ENCODE measurements at places on chromosomes 2 and 18.
A peak's percentile ranks its signal among the peaks of the same experiment; 100 is the strongest.

DNA sequence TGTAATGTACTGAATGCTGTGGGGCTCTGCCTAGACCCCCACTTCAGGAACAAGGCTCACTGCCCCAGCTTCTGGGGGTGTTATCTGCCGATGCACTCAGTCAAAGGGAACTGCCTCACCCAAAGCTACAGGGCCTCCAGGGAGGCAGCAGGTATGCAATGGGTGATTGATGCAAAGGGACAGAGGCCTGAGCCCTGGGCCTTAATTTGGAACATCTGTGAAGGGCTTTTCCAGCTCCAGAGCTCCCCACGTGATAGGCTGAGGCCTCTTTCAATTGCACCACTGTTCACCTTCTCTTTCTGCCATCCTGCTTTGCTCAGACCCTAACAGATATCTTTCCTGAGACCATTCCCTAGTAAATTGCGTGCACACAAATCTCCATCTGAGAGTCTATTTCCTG lies 131.0 kb downstream of the ATL2 start:
- no peak for DNase-seq

- DNase-seq: peak; percentile 23
These were observed 11.2 kb downstream of the ZNF142 start for GRCh38 chr2:218648088-218648786.

GRCh38 chr2:80086831-80087230 lies 217.7 kb downstream of the LRRTM1 start:
- no peak for DNase-seq

DNA sequence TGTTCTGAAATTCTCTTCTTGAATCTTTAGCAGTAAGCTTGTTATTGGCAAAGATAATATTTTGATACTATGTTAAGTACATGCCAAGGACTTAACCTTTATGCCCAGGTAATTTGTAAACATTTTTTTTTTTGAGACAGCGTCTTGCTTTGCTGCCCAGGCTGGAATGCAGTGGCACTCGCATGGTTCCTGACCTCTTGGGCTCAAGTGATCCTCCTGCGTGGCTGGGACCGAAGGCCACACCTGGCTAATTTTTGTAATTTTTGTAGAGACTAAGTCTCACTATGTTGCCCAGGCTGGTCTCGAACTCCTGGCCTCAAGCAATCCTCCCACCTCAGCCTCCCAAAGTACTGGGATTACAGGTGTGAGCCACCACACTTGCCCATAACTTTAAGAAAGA lies 35.7 kb upstream of the ZCCHC2 start:
- no peak for DNase-seq

- DNase-seq: no peak
These were observed 35.1 kb downstream of the EVA1A start for GRCh38 chr2:75525434-75526310.

GRCh38 chr2:232473467-232473890 lies 14.2 kb downstream of the ECEL1 start:
- no peak for DNase-seq

DNA sequence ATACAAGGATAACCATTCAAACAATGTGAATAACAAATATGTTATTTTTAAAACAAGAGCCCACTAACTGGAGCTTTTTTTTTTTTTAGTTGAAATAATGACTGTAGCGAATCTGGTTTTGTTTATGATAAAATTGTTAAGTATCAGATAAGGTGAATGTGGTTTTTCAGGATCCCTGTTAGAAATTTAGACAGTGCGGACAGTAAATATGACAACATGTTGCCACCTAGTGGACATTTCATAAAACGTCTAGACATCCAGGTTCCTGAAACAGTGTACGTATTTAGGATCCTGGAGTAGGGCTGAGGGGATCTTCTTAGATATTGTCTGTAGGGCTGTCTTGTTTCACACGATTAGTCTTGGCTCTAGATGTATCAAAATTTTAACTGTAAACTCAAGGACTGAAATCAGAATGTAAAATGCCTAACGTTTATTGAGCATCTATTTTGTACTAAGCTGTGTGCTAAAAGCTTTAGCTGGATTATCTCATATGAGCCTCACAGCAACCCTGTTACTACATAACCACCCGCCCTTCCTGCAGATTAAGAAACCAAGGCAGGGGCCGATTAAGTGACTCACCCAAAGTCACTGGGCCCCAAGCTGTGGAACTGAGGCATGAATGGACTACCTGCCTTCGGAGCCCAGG lies 23.9 kb upstream of the CCDC68 start:
- no peak for DNase-seq

GRCh38 chr18:8298186-8298585 lies 311.1 kb upstream of the RAB12 start:
- DNase-seq: no peak

DNA sequence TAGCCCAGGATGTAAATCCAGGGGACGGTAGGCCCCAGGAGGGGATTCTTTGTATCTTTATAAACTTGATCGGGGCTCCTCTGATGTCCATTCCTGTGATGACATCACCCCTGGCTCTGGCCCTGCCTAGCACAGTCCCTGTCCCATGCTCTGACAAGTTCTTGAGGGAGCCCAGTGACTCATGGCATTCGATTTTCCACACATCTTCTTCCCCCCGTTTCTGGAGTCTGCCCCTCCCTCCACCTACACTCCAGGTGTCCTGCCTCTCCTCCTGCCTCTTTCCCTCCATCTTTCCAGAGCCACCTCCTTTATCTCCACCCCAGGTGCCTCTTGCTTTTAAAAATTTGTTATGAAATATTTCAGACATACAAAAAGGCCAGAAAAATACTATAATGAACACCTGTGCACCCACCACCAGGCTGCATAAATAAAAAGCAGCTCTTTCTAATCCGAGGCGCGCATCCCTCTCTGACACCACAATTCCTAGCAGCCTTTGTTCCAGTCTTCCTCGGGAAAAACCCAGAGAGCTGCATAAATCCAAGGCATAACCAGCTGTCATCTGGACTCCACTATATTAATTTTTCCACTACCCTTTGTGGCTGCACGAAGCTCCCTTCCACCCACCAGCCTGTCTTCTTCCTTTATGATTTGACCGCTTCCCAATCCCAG lies 207.7 kb downstream of the ZBTB7C start:
- no peak for DNase-seq

DNA sequence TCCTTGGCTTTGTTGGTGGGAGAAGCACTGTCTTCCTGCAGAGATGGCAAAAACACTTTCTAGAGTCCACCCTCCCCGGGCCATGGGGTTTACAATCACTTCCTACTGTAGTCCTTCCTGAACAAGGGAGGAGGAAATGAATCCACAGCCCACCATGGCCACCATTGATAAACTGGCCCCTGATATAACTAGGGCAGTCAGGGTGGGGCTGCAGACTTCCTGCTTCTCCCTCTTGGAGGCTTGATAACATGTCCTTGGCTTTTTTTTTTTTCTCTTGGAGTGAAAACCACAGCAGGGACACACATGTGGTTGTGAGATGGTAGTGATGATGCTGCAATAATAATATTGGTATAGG lies 437.8 kb downstream of the ZNF521 start:
- DNase-seq: no peak

DNA sequence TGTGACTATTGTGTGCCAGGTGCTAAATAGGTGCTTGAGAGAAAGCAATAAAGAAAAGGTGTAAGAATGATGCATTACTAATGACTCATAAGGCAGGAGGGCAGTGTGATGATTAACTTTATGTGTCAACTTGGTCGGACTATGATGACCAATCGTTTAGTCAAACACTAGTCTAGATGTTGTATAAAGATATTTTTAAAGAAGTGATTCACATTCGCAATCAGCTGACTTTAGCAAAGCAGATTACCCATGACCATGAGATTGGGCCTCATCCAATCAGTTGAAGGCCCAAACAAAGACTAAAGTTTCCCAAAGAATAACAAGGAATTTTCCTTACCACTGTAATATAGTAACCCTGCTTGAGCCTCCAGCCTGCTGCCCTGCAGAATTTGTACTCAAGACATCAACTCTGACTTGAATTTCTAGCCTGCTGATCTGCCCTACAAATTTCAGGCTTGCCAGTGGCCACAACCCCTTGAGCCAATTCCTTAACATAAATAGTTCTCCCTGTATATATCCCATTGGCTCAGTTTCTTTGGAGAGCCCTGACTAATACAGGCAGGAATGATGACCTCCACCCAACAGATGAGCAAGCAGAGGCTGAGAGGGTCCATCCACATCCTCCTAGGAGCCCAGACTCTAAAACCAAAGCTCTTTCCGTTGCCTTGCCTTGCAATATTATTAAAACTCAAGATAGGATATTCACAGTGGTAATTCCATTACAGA lies 132.6 kb downstream of the ACTR3 start:
- no peak for DNase-seq

GRCh38 chr2:144516411-144516980 lies 3.4 kb downstream of the ZEB2 start:
- no peak for DNase-seq

DNA sequence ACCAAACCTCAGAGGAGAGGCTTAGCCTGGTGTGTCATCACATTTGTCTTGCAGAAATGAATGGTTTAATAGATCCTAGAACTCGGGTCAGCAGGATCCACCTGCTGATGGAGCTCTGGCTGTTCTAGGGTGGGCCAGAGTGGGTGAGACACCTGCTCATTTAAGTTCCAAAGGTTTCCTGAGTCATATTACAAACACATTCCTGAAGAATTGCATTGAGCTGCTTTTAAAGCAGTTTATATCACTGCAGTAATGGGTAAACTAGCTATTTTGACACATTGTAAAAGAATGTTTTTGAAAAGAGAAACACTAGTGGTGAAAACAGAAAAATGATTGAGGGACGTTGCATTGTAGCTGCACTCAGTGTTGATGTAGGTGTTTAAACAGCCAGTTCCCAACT lies 175.3 kb upstream of the TCF4 start:
- DNase-seq: no peak

- no peak for DNase-seq
These were observed 96.4 kb downstream of the LAMA1 start for GRCh38 chr18:7020995-7021777.

- no peak for DNase-seq
These were observed 211.6 kb downstream of the SEPTIN10 start for GRCh38 chr2:109402180-109402579.

- no peak for DNase-seq
These were observed 168.2 kb downstream of the FAM210A start for GRCh38 chr18:13558124-13558523.

GRCh38 chr2:145644820-145645302 lies 1124.9 kb upstream of the ZEB2 start:
- DNase-seq: no peak

GRCh38 chr2:207540431-207540830 lies 10.7 kb downstream of the CREB1 start:
- DNase-seq: no peak

DNA sequence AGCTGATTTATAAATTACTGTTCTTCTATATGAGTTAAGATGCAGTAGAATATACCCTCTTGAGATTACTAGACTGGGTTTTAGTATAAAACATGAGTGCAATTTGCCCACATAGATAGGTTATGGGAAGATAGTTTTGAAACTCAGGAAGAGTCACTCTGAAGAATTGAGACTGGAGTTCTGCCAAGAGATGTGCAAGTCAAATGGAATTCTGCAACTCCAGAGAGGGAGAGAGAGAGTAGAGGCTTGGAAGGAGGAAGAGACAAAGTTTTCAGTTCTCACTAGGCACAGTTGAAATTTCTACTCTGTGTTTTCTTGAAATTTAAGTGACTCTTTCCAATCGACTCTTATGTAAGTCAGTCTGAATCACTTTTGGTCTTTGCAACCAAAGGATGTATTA lies 878.8 kb downstream of the TSN start:
- no peak for DNase-seq

- DNase-seq: no peak
These were observed 60.7 kb downstream of the INPP4A start for GRCh38 chr2:98505311-98505808.

GRCh38 chr2:226701052-226701451 lies 98.6 kb downstream of the IRS1 start:
- no peak for DNase-seq

- DNase-seq: no peak
These were observed 69.4 kb downstream of the TXNL1 start for GRCh38 chr18:56568986-56569385.

GRCh38 chr2:232927793-232928550 lies 57.9 kb downstream of the SNORC start:
- no peak for DNase-seq

- DNase-seq: no peak
These were observed 547.7 kb upstream of the ZEB2 start for GRCh38 chr2:145067549-145068030.

DNA sequence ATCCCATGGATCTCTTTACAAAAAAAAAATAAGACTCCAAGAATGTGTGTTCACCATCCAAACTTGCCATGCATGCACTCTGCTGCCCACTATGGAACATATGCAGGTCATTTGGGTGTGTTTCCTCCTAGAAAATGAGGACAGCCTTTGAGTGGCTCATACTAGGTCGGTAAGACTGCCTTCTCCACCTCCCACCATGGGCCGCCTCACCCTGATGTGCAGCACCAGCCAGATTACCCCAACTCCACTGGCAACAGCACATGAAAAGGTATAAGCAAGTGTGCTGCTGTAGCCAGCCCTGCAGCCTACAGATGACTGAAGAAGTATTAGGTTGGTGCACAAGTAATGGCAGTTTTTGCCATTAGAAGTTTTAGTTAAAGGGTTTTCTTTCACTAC lies 214.2 kb downstream of the ATAD2B start:
- DNase-seq: no peak

- DNase-seq: no peak
These were observed 33.2 kb upstream of the GALNT3 start for GRCh38 chr2:165827016-165827920.

- DNase-seq: no peak
These were observed 304.0 kb downstream of the LPIN1 start for GRCh38 chr2:12050396-12050795.

GRCh38 chr2:231568098-231568784 lies 24.4 kb upstream of the TEX44 start:
- no peak for DNase-seq

DNA sequence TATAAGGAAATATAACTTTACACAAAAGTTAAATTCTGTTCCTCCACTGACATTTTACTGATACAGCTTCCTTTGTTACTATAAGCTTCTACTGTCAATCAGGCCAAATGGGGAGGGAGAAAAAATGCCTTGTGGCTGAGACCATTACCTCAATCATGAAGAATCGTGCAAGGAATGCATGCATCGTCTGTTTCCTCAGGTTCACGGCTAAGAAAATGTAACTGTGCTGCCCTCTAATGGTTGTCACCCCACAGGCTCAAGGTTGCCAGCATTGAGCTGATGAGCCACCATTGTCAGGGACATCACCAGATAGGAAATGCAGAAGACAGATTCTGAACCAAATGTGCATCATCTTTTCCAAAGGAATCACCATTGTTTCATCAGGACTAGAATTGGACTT lies 426.9 kb downstream of the CDH2 start:
- DNase-seq: no peak

- no peak for DNase-seq
These were observed 1438.1 kb downstream of the DPP10 start for GRCh38 chr2:115880558-115880957.

Measured in effector memory CD4-positive, alpha-beta T cell (primary cell).